Naive thymus-derived CD4-positive, alpha-beta T cell (primary cell): ENCODE measurements at places on chromosomes 2 and 18.

GRCh38 chr2:213252206-213252605 lies 32.1 kb upstream of the SPAG16 start:
- no peak for DNase-seq

DNA sequence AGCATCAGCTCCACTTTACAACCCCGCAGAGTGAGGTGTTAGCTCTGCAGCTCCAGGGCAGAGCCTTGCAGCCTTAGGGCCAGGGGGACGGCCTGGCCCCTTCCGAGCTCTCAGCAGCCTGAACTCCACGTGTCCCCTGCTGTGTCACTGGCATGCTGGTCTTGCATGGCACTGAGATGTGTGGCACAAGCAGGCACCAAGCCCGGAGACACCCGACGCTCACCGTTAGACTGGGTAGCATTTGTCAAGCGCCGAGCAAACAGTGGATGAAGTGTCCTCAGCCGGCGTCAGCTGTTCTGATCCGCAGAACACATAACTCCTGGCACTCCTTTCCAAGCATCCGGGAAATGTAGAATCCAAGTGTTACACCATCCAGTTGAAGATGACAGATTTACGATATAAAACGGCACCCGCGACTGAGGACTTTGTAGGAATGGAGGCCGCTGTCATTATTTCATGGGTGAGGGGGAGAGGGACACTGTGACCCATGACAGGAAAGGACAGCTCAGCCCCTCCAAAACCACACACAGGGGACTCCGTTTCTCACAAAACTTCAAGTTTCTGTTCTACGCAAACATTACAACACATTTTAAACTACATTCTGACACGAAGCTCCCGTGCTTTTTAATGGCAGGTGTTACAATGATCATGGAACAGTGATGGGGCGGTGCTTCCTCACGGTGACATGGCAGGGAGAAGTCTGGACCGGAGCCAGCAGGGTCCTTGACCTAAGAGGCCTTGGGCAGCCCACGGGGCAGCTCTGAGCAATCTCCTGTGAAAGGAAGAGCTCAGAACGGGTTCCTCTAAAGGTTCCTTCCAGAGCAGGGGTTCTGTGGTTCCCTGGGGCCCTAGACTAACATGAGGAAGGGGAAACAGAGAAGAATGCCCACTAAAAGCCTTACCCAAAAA lies 89.4 kb downstream of the HDAC4 start:
- no peak for DNase-seq

- DNase-seq: peak; percentile 18
These were observed 138.8 kb downstream of the MCFD2 start for GRCh38 chr2:46776687-46777327.

GRCh38 chr2:142218471-142218870 lies 87.7 kb upstream of the LRP1B start:
- no peak for DNase-seq

DNA sequence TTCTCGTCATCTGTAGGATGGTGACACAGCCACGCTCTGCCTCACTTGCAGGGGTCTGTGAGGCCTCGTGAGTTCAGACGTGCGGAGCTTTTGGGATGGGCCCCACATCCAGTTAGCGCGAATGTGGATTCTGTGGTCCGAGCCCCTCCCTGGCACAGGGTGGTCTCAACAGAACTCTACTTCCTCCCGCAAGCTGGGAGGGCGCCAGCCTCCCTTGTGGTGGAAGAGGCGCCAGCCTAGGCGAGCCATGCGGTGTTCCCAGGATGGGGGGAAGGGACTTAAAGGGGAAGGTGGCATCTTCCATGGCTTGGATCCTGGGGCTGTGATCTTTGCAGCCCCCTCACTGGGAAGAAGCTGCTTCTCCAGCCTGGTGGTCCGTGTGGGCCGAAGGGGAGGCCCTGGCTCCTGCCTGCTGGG lies 1.4 kb downstream of the SNORC start:
- DNase-seq: peak; percentile 15

DNA sequence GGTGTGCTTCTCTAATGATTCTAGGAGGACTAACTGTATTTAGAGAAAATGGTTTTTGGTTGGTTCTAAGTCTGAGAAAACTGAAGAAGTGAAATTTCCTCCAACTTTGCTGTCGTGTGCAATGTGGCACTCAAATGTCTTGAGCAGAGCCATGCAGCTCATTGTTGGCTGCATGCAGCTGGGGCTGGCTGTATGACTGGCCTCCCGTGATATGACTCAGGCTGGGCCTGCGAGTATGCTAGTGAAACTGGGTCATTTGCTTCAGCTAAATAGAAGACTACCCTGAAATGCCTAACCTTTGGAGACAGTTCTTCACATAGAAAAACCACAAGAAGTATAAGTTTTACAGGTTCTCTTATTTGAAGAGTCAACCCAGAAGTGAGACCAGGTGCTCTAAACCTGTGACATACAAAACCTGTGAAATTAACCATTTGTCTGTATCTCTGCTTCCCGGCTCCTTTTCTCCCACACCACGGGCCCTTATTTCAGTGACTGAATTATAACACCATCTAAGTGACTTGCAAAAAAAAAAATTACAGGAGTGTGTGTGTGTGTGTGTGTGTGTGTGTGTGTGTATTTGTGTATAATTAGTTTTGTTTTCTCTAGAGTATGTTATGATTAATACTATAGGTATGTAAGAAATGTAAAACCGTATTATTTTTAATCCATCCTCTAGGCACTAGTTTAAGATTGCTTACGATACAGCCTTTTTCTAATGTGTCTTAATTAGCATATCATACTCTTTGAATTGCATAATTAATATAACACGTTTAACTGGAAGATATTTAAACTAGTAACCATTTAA lies 15.9 kb downstream of the POLI start:
- DNase-seq: no peak

- no peak for DNase-seq
These were observed 69.9 kb downstream of the RNF152 start for GRCh38 chr18:61822879-61823278.

- peak; percentile 53 for DNase-seq
These were observed 3.5 kb downstream of the NDUFA10 start for GRCh38 chr2:240021488-240022104.

DNA sequence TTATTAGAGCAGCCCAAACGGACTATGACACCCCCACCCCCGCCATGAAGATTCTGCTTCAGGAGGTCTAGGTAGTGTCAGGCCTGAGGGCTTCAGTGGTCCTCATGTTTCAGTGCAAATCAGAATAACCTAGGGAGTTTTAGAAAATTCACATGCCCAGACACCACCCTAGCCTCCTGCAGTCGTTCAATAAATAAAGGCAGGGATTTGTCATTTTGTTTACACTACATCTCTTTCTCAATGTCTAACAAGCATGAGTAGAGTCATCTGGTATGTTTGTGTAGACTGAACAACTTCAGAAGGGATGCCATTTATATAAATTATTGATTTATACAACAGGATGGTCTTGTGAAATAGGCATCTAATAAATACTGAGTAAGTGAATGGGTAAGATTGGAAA lies 112.1 kb upstream of the SERPINE2 start:
- no peak for DNase-seq

GRCh38 chr18:23291456-23292205 lies 156.3 kb downstream of the CABLES1 start:
- DNase-seq: no peak

DNA sequence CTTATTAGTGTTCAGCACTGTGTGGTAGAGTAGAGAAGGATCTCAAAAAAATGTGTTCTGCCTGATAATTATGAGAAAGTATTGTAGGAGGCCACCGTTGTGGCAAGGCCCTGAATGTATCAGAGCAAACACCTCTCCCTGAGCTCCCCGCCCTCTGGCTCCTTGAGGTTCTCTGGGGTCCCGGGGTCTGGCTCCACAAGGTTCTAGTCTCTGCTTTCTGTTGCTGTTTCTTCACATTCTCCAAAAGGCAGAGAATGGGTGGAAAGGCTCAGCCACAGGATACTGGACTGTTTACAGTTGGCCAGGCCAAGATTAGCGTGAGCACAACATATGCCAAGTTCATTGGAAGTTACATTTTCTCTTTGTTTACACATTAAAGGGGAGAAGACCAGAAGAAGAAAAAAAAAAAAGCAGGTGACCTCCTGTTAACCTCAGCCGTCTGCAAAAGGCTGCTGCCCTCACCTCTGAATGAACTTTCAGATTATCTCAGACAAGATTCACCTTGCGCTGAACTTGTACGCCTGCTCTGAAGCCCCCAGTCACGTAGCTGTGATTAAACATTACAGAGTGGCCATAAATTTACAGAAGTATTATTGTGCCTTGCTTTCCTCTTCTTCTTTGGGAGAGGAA lies 56.6 kb upstream of the CYP26B1 start:
- DNase-seq: no peak

- DNase-seq: no peak
These were observed 108.8 kb downstream of the MTCL1 start for GRCh38 chr18:8814206-8814605.

DNA sequence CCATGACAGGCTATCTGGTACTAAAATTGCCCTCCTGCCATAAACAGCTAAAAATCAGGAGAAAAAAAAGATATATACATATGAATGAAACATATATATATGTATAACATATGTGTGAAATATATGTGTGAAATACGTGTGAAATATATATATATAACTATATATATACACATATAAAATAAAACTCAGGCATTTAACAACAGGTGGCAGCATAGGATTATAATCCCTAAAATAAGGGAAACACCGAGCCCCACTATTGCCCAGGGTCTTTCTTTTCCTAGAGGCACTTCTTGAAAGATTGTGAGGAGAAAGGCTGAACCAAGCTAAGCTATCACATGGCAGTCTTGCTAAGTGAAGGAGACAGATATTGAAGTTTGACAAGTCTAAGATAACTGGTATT lies 65.9 kb upstream of the CYTIP start:
- no peak for DNase-seq

DNA sequence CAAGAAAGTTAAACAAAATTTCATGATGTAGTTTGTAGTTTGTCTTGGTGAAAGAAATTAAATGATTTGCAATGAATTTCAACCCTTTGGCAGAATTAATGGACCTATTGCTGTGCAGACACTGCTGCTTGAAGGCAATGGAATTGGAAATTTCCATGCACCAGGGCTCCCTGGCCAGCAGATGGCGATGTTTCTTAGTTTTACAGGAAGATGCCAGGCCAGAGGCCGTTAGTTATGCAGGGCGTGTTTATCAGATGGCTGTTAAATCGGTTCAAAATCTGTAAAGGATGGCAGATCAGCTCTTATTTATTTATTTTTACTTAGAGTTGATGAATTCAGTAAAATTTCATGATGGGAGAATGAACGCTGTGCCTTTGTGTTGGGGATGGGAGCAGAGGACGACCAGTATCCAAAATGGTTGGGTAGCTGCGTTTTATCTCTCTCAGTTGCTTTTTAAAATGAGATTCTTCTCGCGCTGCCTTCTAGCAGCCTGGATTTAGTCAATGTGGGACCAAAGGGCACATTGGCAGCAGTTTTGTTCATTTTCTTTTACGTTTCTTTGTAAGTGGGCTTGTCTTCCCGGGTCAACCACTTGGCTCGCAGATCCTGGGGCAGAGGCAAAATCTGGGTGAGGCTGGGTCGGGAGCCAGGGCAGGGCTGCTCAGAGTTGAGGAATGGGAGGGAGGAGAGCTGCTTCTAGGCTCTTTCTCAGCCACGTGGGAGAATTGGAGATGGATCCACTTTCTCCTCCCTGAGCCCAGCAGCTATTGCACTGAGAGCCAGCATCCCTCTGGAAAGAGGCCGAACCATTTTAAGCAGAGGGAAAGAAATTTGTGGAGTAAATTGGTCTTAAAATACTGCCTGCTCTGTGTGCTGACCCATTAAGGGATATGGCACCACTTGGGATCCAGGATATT lies 344.0 kb downstream of the PIK3C3 start:
- peak; percentile 30 for DNase-seq

- DNase-seq: no peak
These were observed 102.0 kb downstream of the LCLAT1 start for GRCh38 chr2:30549096-30549495.

- DNase-seq: no peak
These were observed 107.8 kb downstream of the MSH2 start for GRCh38 chr2:47510745-47511144.

DNA sequence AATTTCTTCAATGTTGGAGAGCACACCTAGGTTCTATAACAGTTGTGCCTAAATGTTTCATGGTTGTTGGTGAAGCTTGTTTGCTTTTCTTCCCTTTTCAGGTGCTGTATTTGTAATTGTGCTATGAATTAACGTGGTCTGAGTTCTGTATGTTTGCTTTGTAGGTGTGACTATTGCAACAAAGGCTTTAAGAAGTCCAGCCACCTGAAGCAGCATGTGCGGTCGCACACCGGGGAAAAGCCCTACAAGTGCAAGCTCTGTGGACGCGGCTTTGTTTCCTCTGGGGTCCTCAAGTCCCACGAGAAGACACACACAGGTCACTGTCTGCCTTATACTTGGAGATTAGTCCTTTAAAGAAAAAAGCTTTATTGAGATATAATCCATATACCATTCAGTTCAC lies 91.2 kb downstream of the ZNF236 start:
- DNase-seq: no peak

GRCh38 chr2:126885751-126886210 lies 12.9 kb upstream of the TEX51 start:
- no peak for DNase-seq

- DNase-seq: peak; percentile 23
These were observed 11.1 kb upstream of the CYS1 start for GRCh38 chr2:10091182-10091888.

- DNase-seq: no peak
These were observed 654.3 kb downstream of the METTL4 start for GRCh38 chr18:1916869-1917523.

GRCh38 chr18:31942291-31942998 lies 483 bp downstream of the TRAPPC8 start:
- no peak for DNase-seq

GRCh38 chr18:62396967-62397366 lies 71.9 kb downstream of the TNFRSF11A start:
- DNase-seq: no peak

GRCh38 chr2:65660340-65660739 lies 227.9 kb upstream of the SPRED2 start:
- DNase-seq: no peak

DNA sequence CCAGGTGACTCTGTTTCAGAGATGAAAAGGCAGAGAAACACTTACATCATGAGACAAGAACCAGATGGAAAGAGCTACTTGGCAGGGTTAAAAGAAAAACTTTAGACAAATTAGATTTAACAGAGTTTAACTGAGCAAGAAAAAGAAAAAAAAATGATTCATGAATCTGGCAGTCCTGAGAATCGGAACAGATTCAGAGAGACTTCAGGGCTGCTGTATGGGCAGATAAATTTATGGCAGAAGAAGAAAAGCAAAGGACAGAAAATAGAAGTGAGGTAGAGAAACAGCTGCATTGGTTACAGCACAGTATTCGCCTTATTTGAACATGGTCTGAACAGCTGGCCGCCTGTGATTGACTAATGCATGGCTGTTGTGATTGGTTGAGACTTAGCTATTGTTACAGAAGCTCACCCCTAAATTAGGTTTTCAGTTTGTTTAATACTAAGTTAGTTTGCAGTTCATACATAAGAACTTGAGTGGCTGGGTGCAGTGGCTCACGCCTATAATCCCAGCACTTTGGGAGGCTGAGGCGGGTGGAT lies 43.0 kb upstream of the RHOB start:
- DNase-seq: no peak

GRCh38 chr2:241814643-241815476 lies 5.9 kb downstream of the NEU4 start:
- no peak for DNase-seq

DNA sequence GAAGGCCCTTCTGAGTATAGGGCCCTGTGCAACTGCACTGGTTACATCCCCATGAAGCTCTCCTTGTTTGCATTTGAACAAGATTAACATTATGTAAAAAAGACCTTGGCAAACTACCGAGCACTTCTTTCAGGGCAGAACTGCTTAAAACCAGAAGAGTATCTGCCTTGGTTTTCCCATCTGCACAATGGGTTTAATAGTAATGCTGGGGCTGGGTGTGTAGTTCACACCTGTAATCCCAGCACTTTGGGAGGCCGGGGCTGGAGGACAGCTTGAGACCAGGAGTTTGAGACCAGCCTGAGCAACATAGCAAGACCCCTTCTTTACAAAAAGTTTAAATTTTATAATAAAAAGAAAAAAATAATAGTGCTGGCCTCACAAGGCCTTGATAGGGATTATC lies 8.5 kb downstream of the PLA2R1 start:
- DNase-seq: no peak
